ENCODE measurements at places on chromosomes 3 and 15.

DNA sequence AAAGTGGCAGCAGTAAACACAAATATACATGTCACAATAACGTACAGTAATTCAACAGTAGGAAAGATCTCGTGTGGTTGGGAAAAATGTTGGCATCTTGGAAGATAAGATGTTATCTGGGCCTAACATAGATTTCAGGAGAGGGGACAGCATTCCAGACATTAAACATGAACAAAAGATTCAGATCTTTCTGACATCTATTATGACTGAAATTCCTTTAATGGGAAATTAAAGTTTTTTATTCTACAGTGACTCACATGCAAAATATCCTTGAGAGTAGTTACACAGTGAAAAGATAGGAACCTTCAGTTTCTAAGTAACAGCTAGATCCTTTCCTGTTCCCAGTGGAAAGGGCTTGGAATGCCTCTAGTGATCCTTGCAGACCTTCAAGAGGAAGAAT lies 9.2 kb downstream of the NDUFB5 start:
- no peak for DNase-seq

DNA sequence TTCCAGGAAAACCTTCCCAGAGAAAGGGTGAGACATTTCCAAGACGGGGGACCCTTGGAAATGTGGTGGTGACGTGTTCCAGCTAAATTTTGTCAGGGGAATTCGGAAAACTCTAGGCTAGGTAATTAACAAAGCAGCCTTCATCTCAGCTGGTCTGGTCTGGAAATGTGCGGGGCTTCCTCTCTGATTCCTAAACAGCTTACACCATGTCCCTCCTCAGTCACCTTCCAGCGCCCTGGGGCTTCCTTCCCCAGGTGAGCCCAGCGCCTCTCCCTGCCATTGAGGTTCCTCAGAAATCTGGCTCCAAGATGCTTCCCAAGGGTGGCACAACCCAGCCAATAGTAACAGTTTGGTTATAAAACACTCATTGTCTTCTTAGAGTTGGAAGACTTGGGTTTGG lies 571 bp downstream of the ACAD9 start:
- no peak for DNase-seq

GRCh38 chr15:48143856-48144255 lies 23.1 kb downstream of the SLC24A5 start:
- no peak for DNase-seq

DNA sequence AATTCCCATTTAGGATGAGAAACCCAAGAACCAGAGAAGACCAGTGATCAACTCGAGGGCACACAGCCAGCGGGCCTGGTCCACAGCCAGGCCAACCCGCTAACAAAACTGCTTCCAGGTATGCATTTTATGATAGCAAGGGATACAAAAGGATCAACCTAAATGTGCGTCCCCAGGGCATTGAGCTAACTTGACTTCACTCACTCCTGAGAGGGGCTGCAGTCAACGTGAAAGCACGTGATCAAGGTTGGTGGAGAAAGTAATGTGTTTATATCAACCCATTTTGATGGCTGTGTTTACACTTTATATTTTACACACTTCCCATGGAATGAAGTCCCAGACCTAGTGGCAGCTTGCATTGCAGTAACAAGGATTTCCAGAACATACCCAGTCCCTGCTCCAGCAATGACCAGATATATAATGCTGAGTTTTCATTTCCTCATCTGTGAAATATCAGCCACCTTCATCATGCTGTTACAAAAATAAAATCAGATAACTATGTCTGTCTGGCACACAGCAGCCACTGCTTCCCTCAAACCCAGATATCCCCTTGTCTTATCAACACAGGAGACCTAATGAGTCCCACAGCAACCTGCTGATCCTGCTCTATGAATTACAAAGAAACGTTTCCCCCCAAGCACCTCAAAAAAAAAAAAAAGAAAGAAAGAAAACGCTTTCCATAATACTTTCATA lies 2.0 kb downstream of the KLHL6 start:
- DNase-seq = no peak
